ENCODE measurements at places on chromosomes 16 and 17.

DNA sequence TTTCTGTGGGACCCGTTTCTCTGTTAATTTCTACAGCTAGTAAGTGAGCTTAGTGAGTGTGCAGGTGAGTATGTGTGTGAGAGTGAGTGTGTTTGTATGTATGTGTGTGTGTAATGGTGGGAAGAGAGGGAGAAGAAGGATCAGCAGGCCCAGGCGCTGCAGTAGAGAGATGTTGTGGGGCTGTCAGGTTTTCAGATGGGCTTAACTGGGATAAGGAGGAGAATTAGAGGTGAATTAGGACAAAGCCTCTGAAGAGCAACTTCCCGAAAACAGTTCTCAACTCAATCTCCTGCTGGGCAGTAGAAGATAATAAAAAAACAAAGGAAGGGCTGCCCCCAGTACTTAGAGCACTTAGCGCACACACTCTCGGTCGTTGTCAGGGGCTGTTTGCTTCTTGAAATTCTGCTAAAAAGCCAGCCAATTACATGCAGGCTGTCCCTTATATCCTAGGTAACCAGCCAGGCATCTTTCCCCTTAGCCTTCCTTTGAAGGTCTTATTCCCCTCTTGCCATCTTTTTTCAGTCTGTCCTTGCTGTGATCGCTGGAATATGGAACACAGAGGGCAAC lies 63.4 kb downstream of the CLEC16A start:
- no peak for DNase-seq

GRCh38 chr17:77148077-77148939 lies 7.5 kb downstream of the SEC14L1 start:
- no peak for DNase-seq

- DNase-seq: no peak
Observed at GRCh38 chr16:55301385-55302008, 22.5 kb upstream of the IRX6 start.

DNA sequence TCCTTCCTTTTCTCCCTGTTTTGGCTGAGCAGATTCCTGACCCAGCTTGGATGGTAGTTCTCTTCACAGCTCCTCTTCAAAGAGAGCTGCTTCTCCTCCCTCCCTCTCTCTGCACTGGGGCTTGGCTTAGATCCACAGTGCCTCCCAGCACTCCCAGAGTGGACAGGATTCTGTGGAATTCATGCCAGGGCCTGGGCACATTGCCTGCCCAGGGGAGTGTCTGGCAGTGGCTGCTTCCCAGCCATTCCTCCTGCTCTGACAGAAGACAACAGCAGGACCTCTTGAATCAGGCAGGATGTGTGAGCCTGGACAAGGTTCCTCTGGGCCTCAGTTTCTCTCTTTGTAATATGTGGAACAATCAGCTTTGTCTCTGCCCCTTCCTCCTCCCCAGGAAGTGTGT lies 4.5 kb upstream of the MMP28 start:
- DNase-seq: peak; percentile 94
